ENCODE measurements at places on chromosomes 2 and 18.
A peak's percentile ranks its signal among the peaks of the same experiment; 100 is the strongest.

GRCh38 chr2:159177957-159178356, 108.5 kb downstream of the WDSUB1 start:
- DNase-seq, result no peak

DNA sequence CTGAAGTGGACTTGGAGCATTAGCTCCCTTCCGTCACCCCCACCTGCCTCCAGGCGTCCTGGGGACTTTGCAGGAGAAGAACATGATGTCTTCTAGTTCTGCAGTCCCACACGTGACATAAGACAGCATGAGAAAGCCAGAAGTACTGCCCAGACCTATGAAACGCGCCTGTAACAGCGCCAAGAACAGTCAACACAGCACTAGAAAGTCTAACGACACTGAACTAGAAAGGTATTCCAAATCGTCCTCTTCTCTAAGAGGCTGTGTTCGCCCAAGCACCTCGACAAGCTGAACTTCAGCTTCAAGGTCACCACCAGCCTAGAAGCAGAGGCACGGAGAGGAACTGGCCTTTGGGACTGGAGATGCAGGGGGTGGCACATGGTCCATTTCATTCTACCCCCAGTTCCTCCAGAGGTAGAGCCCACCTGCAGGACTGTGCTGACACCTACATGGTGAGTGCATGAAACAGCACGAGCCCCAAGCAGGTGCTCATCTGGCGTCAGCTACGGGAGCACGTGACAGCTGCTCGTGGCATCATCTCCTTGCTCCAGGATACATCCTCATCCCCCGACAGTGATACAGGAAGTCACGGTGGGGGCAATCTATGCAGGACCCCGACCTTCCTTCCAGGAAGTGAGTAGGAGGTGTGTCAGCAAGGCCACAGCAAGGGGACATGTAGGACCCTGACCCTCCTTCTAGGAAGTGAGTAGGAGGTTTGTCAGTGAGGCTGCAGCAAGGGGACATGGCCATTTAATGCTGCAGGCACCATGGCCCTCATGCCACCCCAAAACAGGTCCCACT, 3.7 kb downstream of the HDAC4 start:
- no peak for DNase-seq

GRCh38 chr2:157185476-157186227, 71.9 kb upstream of the GALNT5 start:
- peak; percentile 30 for DNase-seq

DNA sequence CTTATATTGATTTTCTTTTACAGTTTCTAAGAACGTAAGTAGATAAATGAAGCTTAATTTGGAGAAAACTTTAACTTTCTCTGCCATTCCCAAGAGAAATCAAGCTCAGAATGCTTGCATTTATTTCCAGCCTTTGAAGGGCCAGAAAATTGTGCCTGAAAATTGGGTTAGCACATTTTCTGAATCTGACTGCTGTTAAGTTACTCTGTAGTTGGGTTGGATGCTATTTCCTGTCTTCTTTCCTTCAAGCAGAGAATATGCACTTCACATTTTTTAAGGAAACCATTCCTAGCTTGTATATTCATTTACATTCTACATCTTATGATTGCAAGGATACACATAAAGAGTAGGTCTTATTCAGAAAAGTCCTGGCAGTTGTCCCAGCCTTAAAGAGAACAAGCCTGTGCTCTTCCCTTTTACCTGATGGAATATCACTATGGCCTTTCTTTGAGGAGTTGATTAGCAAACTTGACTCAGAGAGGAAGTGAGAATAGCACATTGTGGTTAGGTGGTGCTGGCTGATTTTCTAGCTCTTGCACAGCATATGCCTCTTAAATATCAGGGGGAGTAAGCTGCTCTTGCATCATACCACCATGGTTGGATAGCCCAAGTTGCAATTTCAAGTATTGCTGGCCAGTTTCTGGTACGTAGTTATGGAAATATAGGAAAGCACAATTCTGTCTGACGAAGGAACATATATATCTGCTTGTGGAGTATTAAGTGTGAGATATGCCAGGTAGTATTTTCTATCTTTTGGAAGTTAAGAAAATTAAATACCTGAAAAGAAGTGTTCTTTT, 133.7 kb downstream of the COMMD1 start:
- DNase-seq, result peak; percentile 55

DNA sequence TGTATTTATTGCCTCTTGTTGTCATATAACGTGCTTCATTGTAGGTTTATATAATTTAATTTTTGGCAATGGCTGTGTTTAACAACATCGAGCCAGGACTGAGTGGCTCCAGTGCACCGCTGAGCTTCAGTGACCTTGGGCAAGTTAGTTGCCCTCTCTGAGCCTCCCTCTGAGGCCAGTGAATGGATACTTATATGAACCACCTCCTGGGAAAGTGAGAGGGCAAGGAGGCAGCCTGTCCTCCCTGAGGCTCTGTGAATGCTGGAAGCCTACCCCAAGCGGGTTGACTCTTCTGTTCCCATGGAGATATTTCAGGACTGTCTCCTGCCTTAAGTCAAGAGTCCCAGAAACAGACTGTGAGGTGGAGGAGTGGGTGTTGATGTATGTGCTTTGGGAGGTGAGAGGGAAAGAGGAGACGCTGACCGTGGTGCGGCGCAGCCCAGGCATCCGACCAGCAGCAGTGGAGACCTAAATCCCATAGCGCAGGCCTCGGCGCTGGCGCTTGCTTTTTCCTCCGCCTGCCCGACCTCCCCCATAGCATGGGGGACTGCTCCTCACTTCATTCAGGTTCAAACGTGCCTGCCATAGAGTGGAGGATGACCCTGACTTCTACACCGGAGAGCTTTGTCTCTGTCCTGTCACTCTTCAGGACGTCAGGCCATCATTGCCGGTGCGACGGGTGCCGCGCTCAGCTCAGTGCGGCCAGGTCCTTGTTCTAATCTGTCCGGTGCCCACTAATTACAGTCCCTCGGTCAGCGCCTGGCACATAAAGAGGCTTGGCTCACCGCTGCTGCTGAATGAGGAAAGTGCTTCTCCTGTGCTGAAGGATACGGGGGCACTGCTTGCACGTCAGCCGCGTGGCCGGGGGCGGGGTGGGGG, 167.3 kb upstream of the HS6ST1 start:
- no peak for DNase-seq

DNA sequence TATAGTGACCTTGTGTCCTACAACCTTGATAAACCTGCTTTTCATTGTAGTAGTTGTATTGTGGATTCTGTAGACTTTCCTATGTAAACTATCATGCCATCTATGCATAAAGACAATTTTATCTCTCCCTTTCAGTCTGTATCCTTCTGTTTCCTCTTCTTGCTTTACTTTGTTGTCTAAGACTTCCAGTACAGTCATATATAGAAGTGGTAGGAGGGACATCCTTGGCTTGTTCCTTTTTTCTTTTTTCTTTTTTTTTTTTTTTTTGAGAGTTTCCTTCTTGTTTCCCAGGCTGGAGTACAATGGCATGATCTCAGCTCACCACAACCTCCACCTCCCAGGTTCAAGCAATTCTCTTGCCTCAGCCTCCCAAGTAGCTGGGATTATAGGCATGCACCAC, 39.7 kb downstream of the UBE2F start:
- DNase-seq, result no peak

DNA sequence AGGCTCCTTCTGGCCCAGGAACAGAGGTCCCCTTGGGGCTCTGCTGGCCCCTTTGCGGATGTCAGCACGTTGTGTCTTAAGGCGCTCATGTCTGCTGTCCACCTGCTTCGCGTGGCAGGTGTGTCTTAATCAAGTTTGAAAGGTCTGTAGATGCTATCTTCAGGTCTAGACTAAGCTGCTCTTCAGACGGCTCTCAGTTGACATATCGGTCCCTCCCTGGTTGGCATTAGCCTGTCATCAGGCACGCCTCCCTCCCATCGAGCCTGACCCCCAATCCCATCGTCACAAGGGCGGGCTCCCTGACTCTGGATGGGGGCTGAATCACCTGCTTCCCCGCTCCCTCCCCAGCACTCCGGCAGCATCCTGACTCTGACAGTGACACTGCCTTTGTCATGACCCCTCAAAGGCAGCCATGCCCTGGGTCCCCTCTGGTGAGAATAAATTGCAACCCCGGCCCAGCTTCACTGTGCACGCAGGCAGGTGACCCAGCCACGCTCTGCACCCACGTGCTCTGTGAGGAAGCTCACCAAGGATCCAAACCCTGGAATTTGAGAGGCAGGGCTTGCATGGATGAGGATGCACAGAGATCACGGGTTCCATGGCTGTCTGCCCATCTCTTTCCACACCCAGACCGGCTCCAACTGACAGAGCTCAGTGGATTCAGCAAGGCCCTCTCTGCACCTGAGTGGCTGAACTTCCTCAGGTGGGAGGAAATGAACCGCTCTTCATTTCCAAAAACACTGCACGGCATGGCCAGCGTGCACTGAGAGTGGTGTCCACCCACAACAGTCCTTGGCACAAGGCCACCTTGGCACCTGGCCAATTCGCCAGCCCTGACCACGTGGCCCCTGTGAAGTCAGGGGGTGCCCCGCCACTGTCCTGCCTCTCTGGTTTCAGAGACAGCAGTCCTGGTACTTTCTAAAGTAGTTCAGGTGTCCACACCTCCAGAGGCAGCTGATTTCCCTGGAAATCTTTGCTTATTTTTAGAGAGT, 110.2 kb upstream of the GPC1 start:
- no peak for DNase-seq

DNA sequence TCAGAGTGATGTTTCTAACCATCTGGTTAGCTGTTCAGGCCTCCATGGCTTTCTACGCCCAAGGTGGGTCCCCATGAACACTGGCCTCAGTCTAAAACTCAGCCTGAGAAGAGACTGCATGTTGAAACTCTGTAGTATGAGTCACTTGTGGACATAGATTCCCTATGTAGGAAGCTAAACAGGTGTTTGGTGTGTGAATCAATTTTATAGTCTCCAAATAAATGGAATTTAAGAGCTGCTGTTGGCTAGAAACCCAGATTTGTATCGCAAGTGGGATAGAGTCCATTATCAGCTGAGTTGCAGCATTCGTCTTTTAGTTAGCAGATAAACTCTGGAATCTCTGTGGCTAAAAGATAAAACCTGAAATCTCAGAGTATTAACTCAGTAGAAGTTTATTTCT, 131.4 kb downstream of the KCNS3 start:
- no peak for DNase-seq

GRCh38 chr2:101698844-101699754, 1.6 kb downstream of the MAP4K4 start:
- no peak for DNase-seq

DNA sequence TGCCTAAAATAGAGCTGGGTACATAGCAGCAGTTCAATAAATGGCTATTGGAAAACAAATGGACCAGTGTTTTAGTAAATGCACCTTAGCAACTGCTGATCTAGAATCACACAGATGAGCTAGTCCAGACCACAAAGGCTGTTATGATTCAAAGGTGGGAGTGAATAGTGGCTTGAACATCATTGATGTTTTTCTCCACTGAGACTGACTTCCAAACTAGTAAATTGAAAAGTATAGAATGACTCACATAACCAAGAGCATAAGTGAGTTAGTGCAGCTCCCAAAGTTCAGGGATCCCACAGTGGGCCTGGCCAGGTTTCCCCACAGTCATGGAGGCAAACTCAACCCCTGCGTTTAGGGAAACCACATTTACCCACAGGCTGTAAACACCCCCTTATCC, 106.7 kb upstream of the YPEL5 start:
- no peak for DNase-seq

- DNase-seq, result peak; percentile 82
These were observed 93.0 kb upstream of the SMAD2 start for GRCh38 chr18:48023334-48024008.

GRCh38 chr2:185644828-185645227, 93.8 kb upstream of the FSIP2 start:
- DNase-seq, result no peak

GRCh38 chr2:241496904-241497877, 11.2 kb downstream of the STK25 start:
- no peak for DNase-seq

- DNase-seq, result no peak
These were observed 220.8 kb downstream of the CDH2 start for GRCh38 chr18:27956001-27956640.

DNA sequence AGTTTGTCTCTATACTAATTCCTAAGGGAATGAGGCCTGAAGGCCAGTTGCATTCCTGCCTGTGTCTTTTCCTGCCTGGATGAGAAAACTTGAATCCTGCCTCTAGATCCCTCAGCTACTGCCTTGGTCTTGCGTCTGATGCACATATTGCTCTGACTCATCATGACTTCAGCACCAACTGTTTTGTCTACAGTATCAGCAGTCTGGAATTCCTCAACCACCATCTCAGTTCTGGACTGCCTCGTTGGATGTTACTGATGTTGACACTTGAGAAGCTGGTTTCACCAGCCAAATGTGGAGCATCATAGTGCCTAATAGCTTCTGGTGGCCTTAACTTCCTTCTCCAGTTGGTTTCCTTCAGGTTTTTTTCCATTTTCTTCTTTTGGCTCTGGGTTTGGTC, 211.0 kb downstream of the CTNNA2 start:
- DNase-seq, result peak; percentile 99

- no peak for DNase-seq
These were observed 456.7 kb downstream of the TMEM182 start for GRCh38 chr2:103218516-103218915.

GRCh38 chr2:174078275-174078674, 113.1 kb upstream of the SP3 start:
- peak; percentile 15 for DNase-seq

- DNase-seq, result peak; percentile 13
These were observed 151.1 kb downstream of the CCDC148 start for GRCh38 chr2:158305501-158305900.

DNA sequence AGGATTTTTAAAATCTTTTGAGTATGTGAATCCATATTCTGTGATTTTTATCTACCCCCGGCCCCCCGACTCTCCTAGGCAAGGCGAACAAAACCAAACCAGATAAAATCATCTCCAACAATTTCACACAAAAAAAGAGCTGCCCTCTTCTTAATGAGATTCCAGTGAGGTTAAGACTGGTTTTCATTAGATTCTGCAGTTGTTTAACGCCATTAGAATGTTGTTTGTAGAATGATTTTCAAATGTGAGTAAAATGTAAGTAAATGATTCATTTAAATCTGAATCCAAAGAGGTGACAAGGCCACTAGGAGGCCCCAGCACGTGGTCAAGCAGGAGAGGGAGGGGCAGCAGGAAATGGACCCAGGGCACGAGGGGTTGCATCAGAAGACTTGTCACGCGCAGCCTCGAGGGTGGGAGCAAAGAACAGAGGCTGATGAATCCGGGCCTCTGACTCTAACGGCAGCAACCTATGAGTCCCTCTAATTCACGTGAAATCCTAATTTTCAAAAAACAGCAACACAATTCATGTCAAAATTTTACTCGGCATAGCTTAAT, 24.3 kb upstream of the KLHL29 start:
- DNase-seq, result peak; percentile 33

- DNase-seq, result no peak
These were observed 237.3 kb upstream of the THUMPD2 start for GRCh38 chr2:40016151-40016885.

- peak; percentile 6 for DNase-seq
These were observed 38.0 kb upstream of the SNED1 start for GRCh38 chr2:240960309-240960970.

- no peak for DNase-seq
These were observed 70.0 kb downstream of the INHBB start for GRCh38 chr2:120415728-120416509.

DNA sequence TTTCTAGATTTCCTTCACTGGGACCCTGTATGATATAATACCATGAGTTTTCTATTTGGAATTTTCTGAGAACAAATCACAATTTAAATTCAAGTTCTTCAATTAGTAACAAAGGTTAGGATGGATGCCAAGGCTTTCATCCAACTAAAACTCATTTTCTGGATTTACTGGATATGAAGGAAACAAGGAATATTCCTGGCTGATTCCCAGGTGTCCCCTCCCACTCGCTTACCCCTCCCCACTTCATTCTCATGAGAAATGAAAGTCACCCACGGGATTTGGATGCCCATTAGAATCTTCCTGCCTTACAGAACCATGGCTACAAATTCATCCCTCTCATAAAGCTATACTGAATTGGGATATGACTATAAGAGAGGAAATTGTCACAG, 40.0 kb downstream of the RNU4ATAC start:
- no peak for DNase-seq
